CD4-positive, alpha-beta T cell treated with Interleukin-6 at 100 ng/mL for 8 hours (primary cell): ENCODE measurements at places on chromosomes 2 and 18.

- DNase-seq, result no peak
These were observed 2.0 kb upstream of the CAPN14 start for GRCh38 chr2:31219131-31219969.

- peak; percentile 73 for DNase-seq
These were observed 5.8 kb downstream of the HDLBP start for GRCh38 chr2:241309684-241310117.

DNA sequence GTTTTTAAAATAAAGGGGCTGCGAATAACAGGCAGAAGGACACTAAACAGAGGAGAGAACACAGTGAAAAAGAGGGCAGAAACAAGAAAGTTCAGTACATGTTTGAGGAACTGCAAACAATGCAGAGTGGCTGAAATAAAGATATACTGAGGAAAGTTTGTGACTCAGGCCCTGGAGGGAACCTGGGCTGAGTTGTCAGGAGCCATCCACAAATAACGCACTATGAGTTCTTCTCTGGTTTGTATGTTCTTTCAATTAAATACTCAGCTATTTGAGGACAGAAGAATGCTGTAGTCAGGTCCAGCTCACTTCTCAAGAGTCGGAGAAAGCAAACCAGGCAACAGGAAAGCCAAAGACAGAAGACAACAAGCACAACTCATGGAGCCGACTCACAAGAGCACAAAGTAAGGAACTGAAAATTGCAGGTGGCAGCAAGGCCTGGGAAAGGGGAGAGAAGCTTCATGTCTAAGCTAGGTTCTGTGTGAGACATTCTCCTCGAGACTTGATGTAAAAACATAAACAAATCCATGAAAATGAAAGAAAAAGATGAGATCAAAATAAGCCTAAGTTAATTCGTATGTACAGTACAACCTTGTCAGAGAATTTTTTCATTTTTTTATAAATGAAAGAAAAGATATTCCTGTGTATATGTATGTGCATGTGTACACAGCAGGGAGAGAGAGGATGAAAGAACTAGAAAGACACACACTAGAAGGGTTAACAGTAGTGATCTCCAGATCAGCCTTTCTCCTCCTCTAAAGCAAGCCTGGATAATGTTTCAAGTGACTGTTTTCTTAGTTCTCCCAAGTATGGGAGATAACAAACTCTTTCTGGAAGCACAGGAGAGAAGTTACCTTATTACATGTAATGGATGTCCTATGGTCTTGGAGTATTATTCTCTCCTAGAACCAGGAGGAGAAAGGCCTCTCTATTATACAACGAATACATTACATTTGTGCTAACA is 41.5 kb downstream of the CHN1 start:
- no peak for DNase-seq

DNA sequence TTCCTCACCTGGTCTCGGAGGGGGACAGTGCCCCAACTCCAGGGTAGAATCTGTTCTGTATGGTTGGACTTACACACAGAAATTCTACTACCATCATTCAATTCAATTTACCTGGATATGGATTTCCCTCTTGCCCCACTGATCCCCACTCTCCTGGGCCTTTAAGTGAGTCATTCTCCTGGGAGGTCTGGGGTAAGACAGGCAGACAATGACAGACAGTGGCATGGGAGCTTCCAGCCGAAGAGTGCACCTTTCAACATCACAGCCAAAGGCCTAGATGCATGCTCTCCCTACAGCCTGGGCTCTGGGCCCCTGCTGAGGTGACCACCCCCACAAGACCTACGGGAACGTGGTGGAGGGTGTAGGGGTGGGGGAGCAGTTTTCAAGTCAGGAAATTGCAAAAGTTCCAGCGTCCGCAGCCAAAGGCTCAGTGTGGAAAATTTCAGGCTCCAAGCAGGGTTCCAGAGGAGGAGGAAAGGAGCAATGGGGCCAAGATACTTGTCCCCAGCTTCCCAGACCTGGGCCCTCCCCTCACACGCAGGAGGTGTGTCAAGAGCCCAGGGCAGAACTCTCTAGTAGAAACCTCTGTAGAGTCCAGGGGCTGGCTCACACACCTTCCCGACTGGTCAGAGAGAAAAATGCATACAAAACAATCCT is 296.4 kb downstream of the CYP26B1 start:
- no peak for DNase-seq

- DNase-seq, result no peak
These were observed 226.6 kb downstream of the BABAM2 start for GRCh38 chr2:28117104-28117596.

DNA sequence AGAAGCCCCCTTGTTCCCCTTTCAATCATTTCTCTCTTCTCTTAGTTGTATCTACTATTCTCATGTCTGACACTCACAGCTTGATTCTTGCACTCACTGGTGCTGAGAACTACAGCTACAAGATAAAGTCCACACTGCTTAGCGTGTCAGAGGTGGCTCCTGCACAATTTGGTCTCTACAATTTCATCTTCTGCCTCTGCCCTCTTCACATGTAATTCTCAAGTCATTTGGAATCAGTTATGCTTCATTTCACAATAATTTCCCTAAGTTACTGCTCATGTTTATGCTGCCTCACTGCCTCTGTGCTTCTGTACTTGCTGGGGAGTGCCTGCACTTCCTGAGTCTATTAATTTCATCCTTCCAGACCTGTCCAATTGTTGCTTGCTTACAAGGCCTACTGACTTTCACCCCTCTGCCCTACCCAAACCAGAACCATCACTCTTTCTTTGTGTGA is 11.6 kb upstream of the NAB1 start:
- no peak for DNase-seq

DNA sequence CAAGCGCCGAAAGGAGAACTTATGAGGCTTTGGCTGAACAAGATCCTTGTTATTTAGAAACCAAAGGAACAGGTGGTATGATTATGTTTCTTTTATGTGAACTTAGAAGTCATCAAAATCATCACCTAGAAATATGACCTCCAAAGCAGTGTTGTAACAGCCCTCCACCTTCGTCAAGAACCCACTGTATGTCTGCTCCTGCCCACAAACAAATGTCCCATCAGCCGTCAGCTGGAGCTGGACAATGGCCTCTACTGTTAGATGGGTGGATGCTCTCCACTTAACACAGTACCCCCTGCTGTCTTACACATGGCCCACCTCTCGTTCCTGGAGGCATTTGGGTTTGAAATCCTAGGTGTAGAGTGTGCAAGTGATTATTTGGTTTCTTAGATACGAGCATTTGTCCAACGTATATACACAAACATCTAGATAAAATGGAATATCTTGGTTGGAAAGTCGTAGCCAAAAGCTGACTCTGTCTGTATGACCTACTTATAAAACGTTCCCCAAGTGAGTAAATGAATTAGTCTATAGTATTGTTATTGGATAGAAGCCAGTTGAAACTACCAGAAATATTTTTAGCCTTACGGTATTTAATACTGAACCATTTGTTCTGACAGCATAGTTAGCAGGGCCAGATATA is 113.0 kb downstream of the CRIM1 start:
- DNase-seq, result no peak

GRCh38 chr2:68537809-68538208 is 70.4 kb downstream of the APLF start:
- DNase-seq, result no peak

DNA sequence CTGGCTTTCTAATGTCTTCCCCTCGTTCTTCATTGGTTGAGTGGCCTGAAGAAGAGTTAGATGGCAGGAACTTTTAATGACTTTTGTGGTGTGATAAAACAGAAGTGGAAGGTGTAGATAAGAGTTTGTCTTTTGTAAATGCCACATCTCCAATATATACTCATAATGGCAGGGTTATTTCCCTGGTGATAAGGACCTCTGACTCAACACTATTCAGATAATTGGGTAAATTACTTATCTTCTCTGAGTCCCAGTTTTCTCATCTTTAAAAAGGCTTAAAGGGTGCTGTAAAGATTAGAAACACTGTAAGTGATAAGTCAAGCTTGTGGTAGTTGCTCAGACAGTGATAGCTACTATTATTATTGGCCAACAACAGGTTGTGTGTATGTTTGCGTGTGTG is 9.5 kb downstream of the KLHL14 start:
- DNase-seq, result no peak

DNA sequence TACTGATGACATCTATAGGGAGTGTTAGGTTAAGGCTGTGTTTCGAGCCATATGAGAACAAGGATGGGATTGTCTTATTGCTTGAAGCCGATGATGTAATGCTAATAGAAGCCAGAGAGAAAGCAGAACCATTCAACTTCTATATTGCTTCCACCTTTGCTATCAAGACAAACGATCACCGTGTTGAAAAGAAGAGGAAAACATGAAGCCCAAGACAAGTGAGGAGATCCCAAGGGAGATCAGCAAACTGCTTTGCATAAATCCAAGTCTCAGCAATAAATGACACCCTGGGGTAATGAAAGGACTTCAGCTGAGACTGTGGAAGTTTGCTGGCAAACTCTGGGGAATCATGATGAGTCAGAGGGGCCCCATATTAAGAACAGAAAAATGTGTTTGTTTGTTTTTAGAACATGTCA is 206.2 kb downstream of the NCKAP5 start:
- DNase-seq, result no peak
